AG09309 (cell line): ENCODE measurements at places on chromosomes 1 and 21.

GRCh38 chr1:226754793-226755533, 15.9 kb upstream of the ITPKB start:
- DNase-seq: no peak

DNA sequence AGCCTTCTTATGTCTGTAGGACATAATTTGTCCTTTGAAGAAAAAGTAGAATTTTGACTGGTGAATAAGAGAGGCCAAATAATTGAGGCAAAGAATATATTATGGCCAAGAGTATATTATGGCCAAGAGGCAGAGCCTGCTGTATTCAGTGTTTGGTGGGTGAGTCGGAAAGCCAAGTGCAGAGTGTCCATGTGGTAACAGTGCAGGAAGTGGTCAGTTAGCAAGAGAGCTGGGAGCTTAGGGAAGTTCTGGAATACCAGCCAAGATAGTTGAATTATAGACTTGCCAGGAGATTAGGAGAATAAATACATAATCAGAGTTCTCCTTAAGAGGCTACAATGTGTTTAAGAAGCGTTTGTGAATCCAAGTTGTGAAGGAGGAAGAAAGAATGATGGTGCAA, 131.5 kb upstream of the LMO4 start:
- no peak for DNase-seq

- DNase-seq: no peak
Observed at GRCh38 chr1:205248793-205249601, 21.3 kb downstream of the TMCC2 start.

GRCh38 chr1:50488876-50489275, 65.6 kb upstream of the DMRTA2 start:
- no peak for DNase-seq

DNA sequence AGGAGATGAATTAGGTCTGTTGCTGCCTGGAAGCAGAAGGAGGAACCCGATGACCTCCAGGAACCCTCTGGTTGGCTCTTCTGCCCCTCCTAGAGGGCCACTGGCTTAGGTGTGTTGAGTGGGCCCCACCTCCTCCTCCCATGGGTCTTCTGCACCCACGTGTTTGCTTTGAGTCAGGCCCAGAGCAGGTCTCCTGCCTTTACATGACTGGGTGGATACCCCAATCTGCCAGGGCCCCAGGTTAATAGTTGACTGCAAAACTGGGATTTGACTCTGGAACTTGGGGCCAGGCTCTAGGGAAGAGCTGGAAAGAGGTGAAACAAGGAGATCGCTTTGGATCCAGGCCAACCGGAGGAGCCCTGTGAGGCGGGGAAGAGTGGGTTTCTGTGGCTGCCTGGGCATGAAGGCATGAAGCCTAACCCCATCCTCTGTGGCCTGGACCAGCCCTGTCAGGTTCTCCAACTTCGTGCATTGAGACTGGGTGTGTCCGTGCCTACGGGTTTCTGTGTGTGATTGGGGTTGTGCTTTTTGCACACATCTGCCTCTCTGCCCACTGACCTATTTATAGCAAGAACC, 7.8 kb upstream of the LAD1 start:
- DNase-seq: no peak

GRCh38 chr1:50796272-50796671, 163.8 kb downstream of the FAF1 start:
- DNase-seq: no peak

- no peak for DNase-seq
Observed at GRCh38 chr1:153544453-153545066, 1.0 kb downstream of the S100A4 start.

DNA sequence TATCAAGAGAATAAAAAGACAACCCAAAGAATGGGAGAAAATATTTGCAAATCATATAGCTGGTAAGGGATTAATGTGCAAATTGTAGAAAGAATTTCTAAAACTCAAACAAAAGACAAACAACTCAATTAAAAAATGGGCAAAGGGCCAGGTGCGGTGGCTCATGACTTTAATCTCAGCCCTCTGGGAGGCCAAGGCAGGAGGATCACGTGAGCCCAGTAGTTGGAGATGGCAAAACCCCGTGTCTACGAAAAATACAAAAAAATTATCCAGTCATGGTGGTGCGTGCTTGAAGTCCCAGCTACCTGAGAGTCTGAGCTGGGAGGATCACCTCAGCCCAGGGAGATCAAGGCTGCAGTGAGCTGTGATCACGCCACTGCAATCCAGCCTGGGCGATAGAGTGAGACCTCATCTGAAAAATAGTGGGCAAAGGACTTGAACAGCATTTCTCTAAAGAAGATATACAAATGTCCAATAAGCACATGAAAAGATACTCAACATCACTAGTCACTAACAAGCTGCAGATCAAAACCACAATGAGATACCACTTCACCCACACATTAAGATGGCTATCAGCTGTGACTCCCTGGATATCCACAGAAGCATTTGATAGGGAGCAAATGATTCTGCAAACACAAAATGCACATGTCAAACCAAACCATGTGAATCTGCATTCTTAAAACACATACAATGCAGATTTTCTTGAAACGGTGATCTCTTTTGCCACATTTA, 20.9 kb downstream of the SLC30A1 start:
- no peak for DNase-seq

- DNase-seq: no peak
Observed at GRCh38 chr1:70745199-70745598, 302.4 kb downstream of the PTGER3 start.

- DNase-seq: no peak
Observed at GRCh38 chr1:172742599-172743500, 83.9 kb downstream of the FASLG start.

DNA sequence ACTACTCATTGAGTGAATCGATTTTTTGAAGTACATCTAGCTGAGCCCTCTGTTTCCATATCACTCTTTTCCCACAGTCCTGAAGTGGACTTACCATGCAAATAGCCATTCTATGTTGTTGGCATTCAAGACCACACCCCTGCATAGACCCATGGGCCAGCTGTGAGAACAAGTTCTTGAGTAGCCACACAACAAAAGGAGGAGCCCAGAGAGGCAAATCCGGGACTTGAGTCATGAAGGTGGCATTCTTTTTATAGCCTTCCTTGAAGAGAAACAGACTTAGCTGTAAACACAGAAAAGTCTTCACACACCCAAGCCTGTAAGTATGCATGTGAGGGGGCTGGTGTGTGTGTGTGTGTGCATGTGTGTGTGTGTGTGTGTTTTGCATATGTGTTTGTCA, 13.8 kb upstream of the SPRR5 start:
- no peak for DNase-seq

DNA sequence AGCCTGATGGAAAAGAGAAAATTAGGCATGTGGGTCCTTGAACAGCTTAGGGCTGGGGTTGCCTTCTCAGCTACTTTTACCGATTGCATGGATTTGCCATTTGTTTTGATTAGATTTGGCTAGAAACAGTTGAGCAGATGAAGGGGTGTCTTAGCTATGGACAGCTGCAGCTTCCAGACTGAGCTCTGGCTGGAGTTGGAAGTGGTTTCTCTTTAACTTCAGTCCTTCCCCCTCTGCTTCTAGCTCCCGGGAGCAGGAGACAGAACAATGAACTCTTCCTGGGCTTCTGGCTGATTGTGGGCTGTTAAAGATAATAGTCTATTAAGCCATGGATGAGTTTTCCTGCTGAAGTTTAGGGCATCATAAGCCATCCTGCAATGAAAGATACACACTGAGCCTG, 50.7 kb downstream of the UBE2T start:
- no peak for DNase-seq

- DNase-seq: no peak
Observed at GRCh38 chr1:63027176-63027575, 243.2 kb downstream of the ATG4C start.

GRCh38 chr1:8061673-8062386, 35.7 kb upstream of the ERRFI1 start:
- DNase-seq: no peak

DNA sequence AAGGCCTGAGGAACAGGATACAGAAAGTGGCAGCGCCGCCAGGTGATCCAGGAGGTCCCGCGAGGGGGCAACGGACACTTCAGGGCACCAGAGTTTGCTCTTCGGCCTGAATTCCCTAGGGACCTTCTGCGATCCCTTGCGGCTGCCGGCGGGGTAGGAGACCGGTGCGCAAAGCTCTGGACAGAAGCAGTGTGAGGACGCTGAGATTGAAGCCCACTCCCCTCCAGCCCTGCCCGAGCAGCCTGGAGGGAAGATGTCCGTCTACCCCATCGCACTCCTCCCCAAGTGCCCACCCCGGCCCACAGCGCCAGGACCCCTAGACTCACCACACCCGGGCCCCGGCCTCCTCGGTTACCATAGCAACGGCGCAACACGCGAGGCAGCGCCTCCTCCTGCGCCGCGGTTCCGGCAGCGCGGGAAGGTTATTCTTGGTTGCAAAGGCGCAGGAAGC, at the start of gene ANKRD45:
ANKRD45 (minus strand) TSS at position 361 of the 451 bp plus-strand sequence. CDS start 10,433 bp downstream, outside the sequence.
- no peak for DNase-seq

DNA sequence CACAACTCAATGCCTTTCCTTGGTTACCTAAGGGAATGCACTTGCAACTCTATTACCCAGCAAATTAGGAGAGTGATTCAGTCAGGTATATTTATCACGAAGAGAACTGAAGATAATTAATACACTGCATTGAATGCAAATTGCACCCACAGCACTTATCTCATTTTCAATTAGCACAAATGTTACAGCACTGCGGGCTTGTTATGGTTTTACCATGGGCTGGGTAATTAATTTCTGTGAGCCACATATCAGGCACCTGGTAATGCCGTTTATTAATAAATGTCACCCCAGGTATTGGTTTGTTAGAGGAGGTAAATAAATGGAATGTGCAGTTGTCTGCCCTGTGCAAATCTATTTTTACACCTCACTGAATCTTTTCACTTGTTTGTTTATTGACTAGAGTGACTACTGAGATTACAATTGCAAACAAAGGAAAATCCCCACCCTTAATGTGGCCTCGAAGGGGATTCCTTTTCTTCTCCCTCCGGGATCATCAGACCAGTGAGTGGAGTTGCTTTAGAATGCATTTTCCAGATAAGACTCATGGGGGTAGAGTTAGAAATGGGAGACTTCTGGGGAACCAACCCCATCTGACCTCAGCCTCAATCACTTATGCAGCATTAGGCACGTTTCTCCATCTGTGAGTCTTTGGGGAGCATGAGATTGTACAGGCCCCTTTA, 269.3 kb downstream of the RPS6KC1 start:
- DNase-seq: no peak

DNA sequence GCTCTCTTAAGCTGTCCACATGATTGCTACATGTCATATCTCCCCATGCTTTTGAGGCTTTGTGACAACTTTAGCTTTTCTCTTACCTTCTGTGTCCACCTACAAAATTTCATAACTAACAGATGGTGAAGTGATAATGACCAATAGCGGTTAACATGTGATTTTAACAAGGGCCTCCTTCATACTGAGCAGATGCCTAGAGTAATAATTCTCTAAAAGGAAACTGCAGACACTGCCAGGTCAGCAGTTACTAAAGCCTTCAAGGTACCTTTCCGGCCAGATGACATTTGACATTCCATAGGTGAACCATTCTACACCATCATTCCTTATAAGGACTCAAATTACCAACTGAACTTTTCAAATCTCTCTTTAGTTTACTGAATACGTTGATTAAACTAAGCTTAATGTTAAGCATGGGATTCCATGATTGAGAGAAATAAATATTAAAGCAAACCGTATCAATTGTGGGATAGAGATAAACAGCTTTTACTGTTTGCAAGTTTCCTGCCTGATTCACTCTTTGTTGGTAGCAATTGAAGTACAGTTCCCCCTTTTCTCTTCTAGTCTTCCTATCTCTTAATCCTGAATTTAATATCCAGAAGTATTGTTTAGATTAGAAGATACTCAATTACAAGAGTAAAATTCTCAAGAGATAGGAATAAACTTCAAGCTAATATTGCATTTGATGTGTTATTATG, 205.1 kb downstream of the PLA2G4A start:
- no peak for DNase-seq

- DNase-seq: peak; percentile 67
Observed at GRCh38 chr1:78223417-78224215, 177.8 kb downstream of the GIPC2 start.

GRCh38 chr1:227134686-227135314, 183.5 kb downstream of the CDC42BPA start:
- no peak for DNase-seq

DNA sequence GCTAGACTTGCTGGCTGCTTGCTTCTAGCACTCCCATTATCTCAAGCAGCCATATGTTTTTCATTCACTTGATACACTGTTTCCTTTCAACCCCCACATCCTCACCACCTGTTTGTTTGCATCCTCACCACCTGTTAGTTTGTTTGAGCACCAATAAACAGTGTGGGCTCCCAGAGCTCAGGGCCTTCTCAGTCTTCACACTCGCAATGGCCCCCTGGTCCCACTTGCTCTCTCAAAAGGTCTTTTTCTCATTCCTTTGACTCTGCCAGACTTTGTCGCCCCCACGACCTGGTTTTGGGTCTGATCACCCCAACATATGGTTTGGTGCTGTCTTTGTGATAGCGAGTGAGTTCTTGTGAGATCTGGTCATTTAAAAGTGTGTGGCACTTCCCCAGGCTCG, 6.2 kb upstream of the PADI4 start:
- DNase-seq: no peak

DNA sequence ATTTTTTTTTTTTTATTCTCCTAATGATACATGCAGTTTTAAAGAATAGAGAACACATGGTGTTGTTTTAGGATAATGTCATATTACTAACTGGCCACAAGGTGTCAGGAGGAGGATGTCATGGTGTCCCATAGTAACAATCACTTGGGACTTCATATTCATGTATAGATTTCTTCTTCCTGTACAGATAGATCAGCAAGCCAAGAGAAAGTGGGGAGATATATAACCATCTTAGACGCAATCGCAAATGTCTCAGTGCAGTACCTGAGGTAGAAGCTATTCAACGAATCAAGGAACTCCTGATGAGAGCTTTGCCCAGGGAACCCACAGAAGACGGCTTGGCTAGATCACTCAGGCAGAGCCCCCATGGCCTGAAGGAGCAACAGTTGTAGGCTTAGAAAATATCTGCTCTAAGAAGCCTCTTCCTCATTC, 12.3 kb downstream of the OR2T11 start:
- peak; percentile 1 for DNase-seq

DNA sequence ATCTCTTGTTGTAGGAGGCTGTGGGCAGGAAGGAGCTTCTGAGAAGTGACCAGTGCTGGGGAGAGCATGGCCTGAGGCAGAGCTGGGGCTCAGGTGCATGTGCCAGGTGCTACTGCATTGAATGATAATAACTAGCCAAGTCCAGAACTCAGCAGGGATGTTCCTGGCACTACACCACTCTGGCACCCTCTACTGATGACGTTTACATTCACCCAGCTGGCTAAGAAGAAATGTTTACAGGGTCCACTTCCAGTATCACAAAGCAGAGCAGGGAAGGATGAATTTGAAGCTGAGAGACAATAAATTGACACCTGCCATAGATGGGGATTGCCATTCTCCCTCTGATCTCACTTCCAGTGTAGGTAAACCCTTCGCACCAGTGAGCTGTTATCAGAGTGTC, 411.8 kb downstream of the SETD4 start:
- no peak for DNase-seq

GRCh38 chr1:175116903-175117302, 49.3 kb downstream of the TNN start:
- no peak for DNase-seq

GRCh38 chr1:200780545-200781369, 42.1 kb downstream of the CAMSAP2 start:
- no peak for DNase-seq
